ENCODE measurements at places on chromosomes 6 and 20.

DNA sequence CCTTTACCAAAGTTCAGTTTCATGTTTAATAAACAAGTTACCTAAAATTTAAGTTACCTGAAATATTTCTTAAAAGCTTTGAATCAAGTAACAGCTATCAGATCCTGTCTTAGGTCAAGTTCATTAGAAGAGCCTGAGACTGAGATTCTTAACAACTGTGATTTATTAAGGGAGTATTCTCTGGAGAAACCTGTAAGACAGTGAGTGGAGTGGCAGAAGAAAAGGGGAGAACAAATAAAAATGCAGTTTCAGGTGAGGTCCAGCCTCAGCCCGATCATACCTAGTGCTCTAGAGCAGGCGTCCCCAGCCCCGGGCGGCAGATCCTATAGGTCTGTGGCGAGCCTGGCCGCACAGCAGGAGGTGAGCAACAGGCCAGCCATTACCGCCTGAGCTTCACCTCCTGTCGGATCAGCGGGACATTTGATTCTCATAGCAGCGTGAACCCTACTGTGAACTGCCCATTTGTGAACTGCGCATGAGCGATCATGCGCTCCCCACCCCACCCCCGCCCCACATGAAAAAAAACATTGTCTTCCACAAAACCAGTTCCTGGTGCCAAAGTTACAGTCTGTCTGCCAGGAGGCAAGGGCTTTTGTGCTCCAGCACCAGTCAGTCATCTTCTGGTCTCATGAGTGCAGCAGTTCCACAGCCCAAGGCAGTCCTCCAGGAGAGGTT lies 59.2 kb upstream of the ADGRB3 start:
- peak; percentile 88 for DNase-seq

DNA sequence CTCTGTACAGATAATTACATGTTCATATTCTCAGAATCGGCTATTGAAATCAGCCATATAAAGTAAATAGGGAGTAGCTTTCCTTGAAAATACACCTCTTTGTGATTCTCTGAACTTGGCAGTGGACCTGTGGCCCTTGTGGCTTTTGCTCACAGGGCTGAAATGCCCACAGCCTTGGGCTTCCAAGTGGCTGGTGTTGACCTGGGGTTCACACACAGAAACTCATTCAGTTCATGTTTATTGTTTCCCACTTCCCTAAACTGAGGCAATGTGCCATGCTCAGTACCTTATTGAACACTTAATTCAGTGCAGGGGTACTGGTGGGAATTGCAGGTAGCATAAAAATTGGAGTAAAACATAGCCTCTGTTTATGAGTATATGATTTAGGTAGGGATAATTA lies 19.1 kb upstream of the TULP4 start:
- DNase-seq, result no peak

GRCh38 chr6:41355952-41356351 lies 20.5 kb downstream of the NCR2 start:
- no peak for DNase-seq

DNA sequence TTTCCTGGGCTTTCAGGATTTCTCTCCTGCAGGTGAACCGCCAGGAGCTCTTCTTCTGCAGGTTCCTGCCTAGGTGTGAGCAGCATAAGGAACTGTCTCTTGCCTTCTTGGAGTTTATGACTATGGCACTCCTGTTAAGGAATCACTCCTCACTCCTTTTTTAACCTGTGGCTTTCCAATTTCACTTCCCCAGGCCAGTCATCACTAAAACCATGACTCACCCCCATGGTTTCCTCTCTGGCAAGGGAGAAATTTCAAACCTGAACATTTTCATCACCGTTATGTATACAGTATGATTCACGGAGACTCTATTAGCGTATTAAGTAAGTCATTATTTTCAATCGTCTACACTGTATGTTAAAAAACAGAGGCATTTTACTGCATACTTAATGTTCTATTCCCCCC lies 78.2 kb upstream of the ARID1B start:
- DNase-seq, result no peak

- no peak for DNase-seq
Observed at GRCh38 chr6:41799559-41799911, 12.0 kb downstream of the TOMM6 start.

- peak; percentile 94 for DNase-seq
Observed at GRCh38 chr20:33251496-33251895, 15.7 kb downstream of the BPIFA1 start.

DNA sequence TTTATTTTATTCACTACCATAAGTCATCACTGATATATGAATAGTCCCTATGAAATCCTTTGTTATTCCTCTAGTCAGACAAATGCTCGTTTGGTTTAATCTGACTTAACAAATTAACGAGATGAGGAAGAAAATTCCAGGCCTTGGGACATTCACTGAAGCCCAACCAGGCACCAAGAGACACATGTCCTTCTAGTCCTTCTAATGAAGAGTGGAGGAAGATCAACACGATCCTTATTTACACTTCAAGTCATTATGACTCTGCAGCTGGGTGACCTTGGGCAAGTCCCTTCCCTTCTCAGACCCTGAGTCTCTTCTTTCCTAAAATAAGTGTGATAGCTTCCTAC lies 117.5 kb downstream of the CEBPB start:
- DNase-seq, result no peak

DNA sequence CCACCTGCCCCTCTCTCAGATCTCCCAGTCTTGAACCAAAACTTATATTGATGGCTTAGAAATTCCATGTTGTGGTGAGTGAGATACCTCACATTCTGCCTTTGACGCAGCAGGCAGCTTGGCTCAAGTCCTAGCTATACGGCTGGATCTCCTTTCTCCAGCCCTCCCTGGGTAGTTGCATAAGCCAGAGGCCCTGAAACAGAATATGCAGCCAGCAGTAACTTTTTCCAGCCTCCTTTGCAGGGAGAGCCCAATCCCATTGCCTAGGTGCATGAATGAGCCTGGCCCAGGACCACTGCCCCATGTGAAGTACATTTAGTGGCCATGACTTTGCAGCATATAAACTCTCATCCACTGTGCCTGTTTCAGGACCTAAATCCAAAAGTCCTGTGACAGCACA lies 202.2 kb upstream of the CDYL start:
- DNase-seq, result no peak

DNA sequence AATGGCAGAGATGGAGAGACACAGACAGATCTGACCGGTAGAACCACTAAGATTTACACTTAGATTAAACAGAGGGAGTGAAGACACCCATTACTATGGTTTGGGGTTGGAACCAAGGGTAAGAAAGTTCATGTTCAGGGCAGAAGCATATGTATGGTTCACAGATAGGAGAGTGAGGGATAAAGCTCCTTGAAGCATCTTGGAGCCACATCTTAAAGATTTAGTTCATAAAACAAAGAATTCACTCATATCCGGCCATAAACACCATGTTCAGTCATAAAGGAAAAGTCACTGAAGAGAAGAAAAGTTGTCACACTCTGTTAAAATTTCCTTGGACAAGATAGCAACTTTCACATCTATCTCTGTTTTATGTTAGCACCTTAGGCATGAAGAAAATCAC lies 18.0 kb downstream of the STX7 start:
- DNase-seq, result no peak

DNA sequence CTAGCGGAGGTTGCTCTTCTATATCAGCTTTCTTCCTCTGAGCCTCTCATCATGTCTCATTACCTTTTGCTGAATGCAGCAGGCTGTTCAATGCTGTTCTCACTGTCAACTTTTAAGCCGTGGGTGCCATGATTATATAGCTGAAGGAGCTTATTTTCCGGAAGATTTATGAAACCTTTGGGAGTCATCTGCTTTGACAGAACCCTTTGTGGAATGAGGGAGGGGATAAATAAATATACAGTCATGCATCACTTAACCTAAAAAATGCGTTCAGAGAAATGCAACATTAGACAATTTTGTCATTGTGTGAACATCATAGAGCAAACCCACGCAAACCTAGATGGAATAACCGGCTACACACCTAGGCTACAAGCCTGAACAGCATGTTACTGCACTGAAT lies 102.2 kb upstream of the AKAP12 start:
- no peak for DNase-seq

DNA sequence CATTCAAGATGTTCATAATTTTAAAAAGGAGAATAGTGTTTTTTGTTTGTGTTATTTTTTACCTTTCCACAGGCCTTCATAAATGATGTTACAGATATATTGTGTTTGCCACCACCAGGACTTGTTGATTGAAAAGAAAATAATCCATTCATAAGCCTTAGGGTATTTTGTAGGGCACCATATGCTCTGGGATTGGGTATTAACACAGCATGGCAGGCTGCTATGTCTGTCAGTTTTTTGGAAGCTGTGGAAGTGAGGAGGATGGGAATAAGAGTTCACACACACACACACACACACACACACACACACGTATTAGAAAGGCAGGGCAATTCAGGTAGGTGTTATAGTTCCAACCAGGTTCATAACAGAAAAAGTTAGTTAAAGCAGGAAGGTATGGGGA lies 237.9 kb downstream of the HDGFL1 start:
- DNase-seq, result no peak

GRCh38 chr6:160519603-160520042 lies 144.5 kb downstream of the LPA start:
- DNase-seq, result no peak

DNA sequence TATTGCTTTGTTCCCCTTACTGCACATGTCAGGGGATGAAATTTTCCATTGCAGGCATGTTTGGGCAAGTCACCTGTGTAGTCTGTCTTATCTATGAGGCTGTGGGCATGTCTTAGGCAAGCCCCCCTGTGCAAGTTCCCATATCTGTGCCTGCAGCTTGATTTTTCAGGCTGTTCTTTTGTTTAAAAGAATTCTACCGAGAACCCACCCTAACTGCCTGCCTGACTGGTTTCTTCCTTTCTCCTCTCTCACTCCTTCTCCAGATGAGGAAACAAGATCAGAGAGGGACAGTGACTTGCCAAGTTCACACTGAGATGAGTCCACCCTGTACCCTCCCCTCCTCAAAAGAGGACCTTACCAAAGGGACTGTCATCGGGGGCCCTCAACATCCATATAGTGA lies 11.0 kb downstream of the TREML2 start:
- no peak for DNase-seq

- no peak for DNase-seq
Observed at GRCh38 chr6:122154912-122155575, 244.4 kb upstream of the HSF2 start.

DNA sequence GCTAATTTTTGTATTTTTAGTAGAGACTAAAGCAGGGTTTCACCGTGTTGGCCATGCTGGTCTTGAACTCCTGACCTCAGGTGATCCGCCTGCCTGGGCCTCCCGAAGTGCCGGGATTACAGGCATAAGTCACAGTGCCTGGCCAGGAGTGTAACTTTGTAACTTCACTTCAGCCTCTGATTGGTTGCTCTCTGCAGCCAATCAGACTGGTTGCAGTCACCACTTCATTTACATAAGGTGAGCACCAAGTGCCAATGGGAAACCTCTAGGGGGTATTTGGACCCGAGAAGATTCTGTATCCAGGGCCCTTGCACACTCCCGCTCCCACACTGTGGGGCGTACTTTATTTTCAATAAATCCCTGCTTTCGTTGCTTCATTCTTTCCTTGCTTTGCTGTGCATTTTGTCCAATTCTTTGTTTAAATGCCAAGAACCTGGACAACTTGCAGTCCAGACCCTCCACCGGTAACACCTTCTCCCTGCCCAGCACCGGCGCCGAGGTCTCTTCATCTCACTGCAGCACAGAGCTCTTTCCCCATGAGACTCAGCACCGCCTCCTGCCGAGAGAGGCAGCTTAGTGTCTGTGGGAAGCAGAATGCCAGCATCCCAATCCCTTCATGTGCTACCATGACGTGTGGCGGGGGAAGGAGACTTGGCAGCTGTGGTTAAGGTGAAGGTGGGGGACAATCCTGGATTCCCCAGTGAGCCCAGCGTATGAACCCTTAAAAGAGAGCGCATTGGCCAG lies 14.0 kb upstream of the MRGBP start:
- DNase-seq, result no peak

GRCh38 chr6:144477396-144477795 lies 192.3 kb downstream of the UTRN start:
- no peak for DNase-seq

- no peak for DNase-seq
Observed at GRCh38 chr6:110509617-110510241, 33.3 kb upstream of the SLC22A16 start.

DNA sequence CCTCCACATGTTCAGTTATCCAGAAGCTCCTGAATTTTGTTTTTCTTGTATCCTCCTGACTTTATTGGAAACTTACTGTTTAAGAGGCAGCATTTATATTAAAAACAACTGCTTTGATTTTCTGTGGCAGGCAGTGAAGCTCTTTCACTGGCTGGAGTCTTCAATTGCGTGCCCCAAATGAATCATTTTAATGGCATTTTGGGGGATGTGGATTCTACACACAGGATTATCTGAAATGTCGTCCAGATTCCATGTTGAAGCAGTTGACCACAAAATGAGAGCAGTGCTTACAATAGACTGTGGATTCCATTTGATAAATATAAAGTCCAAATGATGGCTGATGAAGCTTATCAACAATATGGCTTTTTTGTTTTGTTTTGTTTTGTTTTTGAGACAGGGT lies 41.0 kb upstream of the HIVEP1 start:
- DNase-seq, result no peak

DNA sequence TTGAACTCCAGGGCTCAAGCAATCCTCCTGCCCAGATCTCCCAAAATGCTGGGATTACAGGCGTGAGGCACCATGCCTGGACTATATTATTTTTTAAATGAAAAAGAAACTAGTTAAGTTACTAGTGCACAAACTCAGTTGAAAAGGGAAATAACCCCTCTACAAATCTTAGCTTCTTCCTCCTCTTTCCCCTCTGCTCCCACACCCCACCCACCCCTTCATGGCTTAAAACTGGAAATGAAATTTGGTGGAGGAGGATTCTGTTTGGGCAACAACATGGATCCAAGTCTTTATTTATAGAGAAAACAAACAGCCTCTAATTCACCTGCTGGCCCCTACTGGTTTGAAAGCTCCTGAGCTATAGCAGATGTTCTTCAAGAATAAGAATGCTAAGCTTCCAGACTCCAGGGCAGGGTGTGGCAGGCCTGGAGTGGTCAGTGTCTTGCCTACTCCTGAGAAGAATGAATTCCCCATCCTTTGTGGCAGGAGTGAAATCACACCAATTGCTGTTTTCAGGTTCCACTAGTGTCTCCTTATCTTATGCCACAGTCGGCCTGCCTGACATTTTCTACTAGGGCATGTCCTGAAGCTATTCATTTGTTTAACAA lies 73.5 kb downstream of the ZFP64 start:
- no peak for DNase-seq

DNA sequence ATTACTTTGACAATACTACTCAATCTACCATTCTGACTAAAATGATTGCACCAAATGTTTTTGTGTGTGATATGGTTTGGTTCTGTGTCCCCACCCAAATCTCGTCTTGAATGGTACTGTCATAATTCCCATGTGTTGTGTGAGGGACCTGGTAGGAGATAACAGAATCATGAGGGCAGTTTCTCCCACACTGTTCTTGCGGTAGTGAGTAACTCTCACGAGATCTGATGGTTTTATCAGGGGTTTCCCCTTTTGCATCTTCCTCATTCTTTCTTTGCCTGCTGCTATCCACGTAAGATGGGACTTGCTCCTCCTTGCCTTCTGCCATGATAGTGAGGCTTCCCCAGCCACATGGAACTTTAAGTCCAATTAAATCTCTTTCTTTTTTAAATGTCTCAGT lies 20.8 kb downstream of the SYCP2 start:
- DNase-seq, result no peak

- DNase-seq, result peak; percentile 99
Observed at GRCh38 chr6:26043384-26044139, 43.7 kb upstream of the HFE start.

GRCh38 chr6:391559-392440 lies at the start of gene IRF4:
Gene IRF4 (plus strand): TSS chr6:391752. CDS start chr6:393153, 1,401 bp downstream.
- DNase-seq, result no peak

Data from NCI-H2029 (cell line).